ENCODE measurements at places on chromosomes 12 and 14.

DNA sequence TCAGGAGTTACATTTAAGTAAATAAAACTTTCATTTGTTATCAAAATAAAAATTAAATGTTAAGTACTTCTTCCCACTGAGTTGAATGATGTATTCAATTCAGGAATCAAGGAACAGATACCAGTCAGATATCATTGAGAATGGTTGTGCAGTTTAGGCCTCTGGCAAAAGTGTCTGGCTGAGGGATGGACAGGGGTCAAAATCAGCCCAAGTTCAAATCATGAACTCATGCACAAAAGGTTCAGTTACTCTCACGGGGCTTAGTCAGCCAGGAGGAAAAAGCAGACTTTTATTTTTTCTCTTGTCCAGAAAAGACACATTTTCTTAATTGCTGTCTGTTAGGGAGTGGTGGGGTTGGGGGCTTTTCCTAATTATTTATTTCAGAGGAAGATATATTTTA lies 166.3 kb downstream of the RASSF9 start:
- DNase-seq = no peak

DNA sequence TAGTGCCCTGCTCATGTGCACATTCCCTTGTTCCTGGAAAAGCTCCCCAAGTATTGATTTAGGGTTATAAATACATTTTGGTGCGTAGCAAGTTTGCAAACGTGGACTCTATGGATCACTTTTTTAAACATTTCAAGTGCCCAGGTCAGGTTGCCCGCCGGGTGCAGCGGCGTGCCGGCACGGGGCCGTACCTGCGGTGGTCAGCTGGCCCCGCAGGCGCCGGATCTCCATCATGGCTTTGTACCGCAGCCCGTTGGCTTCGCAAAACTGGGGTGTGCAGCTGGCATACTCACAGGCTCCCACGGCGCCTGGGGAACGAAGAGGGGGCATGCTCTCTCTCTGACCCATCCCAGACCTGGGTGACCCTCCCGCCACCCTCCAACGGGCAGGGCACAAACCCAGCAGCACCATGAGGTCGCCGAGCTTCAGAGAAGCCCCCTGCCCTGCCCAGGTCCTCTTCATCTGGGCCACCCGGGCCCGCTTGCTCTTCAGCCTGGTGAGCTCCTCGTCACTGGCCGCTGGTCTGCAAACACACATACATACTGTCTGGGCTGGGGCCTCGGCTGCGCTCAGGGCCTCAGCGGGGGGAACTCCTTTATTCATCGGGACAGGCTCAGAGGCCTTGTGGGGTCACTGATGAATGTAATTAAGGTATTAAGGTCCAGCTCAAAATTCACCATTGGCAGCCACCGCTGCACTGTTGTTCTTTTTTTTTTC lies 35.1 kb downstream of the DHX37 start:
- DNase-seq = no peak

DNA sequence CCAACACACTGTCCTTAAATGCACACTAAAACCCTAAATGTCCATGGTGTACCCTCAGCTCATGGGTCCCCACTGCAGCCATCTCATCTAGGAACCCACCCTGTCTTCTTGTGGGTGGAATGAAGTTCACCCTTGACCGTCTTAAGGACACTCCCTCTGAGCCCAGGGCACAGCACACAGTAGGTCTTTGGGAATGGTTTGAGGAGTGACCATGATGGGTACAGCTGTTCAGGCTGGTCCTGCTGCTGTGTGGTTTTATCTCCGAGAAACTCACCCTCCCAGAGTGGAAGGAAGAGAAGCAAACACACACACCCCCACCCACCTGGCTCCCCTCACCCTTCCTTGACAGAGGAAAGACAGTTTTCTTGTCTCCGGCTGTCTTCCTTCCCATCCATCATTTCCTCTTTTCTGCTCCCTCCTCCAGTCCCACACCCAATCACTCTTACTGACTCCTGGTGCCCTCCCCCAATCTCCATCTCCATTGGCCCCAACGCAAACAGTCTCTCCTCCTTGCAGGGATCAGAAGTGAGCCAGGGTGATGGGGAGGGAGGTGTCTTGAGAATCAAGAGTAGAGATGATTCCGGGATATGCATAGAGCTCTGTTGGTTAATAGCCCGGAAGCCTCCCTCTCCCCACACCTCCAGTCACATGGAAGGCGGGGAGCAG lies 105.9 kb upstream of the LHX5 start:
- DNase-seq = no peak

- peak; percentile 97 for DNase-seq
These were observed 55.7 kb downstream of the LIN52 start for GRCh38 chr14:74140374-74140850.
